ENCODE measurements at places on chromosomes 13 and 19. TPM values are rescaled to one million over a fixed set of nuclear protein-coding genes. Genes with fewer than 3 reads are reported as not detected.

GRCh38 chr19:13959962-13960862 lies 7.9 kb downstream of the DCAF15 start:
- no peak for DNase-seq

DNA sequence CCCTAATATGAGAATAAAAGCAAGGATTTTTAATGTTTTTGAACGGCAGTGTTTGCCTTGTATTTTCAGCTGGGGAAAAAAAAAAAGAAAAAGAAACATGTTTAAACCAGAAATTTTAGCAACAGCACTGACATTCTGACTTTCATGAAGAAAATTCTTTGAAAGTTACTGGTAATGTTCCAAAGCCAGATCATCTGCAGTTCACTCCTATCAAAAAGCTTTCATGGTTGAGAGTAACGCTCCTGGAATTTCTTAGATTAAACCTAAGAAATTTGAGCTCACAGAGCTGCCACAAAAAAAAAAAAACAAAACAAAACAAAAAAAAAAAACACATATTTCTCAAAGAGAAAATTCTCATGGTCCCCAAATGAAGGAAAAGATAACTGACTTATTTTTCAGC lies 1106.7 kb downstream of the EFNB2 start:
- DNase-seq = no peak

- no peak for DNase-seq
Measured at GRCh38 chr19:38900743-38901190, 998 bp downstream of the NFKBIB start.

GRCh38 chr13:41145136-41145908 lies 12.7 kb upstream of the KBTBD6 start:
- DNase-seq = no peak

DNA sequence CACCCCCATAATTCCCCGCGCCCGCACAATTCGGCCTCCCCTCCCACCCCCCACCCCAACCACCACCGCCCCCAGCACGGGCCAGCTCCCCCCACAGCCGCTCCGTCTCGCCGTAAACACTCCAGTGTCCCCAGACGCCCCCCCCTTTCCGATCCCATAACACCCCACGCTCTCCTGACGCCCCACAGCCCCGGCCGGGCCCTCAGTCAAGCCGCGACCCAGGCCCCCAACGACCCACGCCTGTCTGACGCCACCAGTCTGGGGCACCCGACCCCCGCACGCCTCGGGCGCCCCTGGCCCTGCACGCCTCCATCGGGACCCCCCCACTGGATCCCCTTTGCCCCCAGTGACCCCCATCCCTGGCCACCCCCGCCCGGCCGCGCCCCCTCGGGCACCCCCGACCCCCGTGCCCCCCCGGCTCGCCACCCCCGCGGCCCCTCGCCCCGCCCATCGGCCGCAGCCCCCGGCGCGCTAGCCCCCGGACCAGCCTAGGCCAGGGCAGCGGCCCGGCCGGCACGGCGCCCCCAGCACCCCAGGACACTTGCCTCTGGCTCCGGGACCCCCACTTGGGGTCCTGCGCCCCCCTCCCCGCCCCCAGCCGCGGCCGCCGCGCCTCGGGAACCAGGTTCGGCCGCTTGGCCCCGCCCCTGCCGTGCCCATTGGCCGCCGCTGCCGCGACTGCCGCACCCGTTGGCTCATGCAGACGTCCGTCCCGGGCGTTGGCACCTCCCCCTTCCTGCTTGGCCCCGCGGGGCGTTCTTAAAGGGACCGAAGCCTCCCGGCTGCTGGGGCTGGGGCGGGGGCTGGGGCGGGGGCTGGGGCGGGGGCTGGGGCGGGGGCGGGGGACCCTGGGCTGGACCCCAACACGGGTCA lies at the start of gene FKBP8:
Gene FKBP8 (minus strand): TSS at position 633 of the 873 bp plus-strand sequence. CDS start 1,603 bp downstream, outside the sequence.
- DNase-seq = no peak

GRCh38 chr13:33319859-33320258 lies 34.3 kb upstream of the STARD13 start:
- DNase-seq = no peak

GRCh38 chr13:67087527-67087926 lies 142.6 kb downstream of the PCDH9 start:
- no peak for DNase-seq

DNA sequence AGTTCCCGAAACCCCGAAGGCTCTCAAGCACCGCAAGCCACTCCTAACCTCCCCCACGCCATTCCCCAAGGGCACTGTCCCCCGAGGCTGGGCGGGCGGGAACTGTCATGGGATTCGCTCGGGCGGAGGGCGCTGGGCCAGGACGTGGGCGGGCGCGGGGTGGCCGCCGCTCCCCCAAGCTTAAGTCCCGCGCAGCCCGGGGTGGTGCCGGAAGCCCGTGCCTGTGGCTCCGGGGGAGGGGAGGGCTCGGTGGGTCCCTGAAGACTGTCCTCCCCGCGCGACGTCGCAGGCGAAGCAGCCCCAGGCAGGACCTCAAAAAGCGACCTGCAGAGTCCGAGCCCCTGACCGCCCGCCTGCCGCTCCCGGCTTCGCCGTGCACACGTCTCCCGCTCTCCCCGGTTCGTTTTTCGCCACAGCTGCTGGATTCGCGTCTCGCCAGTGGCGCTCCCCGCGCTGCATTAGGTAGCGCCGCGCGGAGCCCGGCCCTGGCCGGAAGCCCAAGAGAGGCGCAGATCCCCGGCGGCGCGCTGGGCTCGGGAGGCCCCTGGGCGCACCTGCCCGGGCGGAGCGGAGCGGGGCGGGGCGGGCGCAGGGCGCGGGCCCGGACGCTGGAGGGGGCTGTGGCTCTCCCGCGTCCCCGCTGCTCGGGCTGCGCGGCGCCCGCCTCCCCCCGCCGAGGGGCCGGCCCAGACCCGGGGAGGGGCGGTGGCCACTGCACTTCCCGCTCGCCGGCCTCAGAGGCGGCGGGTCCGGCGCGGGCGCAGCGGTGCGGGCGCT lies at the start of gene FARP1:
Gene FARP1 (plus strand): TSS at position 715 of the 777 bp plus-strand sequence. CDS start 70,149 bp downstream, outside the sequence.
- no peak for DNase-seq

DNA sequence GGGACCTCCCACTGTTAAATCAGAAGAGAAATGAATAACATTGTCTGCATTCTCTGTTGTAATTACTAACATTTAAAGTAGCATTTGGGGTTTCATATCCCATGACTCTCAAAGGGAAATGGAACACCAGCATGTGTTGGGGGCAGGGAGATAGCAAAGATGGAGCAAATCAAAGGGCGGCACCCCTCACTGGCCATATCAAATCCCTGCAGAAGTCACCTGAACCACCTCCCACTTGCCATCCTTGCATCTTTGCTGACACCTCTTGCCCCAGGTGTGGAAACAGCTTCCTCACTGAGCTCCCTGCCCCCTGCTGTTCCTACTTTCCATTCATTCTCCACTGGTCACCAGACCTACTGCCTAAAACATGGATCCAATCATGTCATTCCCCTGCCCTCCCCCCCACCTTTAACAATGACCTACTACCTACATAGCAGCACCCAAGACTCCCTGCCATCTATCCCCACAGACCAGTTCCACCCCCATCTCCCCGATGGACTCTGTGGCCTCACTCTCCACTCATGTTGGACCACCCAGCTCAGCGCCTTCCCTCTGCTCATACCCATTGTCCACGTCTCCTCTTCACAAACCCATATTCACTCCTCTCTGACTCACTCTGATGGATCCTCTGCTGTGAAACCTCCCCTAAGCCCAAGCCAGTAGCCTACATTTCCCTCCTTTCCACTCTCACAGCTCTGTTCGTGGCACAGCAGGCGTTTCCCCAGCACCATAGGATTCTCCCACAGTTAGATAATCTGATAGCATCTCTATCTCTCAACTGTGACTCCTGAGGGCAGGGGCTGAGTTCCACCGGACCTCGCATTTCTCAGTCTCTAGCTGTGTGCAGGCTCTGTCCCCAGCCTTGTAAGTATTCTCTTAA lies 55.9 kb downstream of the DLEU7 start:
- no peak for DNase-seq

- DNase-seq = no peak
Measured at GRCh38 chr13:67232384-67232783, 2.2 kb upstream of the PCDH9 start.

DNA sequence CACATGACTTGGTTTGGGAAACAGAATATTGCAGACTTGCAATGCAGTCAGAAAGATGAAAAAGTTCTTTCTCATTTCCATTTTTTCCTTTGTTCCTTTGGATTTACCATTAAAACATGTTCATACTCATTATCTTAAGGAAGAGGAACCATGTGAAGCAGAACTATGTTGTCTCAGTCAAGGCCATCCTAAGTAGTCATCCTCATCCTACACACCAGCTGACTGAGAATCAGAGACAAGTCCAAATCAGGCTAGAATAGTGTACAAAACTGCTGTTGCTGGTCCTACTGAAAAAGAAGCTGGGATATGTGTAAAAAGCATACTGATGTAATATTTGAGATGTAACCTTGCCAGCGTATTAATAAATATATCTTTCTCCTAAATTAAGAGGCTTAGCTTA lies 433.4 kb downstream of the SLITRK5 start:
- DNase-seq = no peak

GRCh38 chr19:8306235-8307054 lies 1.7 kb downstream of the CD320 start:
- no peak for DNase-seq

DNA sequence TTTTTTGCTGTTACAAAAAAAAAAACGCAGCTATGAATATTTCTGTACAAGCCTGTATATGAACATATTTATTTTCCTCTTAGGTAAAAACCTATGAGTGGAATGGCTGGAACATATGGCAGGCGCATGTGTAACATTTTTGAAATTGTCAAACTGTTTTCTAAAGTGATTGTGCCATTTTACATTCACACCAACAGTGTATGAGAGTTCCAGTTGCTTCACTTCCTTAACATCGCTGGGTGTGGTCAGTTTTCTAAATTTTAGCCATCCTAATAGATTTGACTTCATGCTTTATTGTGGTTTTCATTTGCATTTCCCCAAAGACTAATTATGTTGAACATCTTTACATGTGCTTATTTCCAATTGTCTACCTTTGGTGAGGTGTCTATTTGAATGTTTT lies 306.8 kb downstream of the KCNRG start:
- DNase-seq = no peak

- DNase-seq = no peak
Measured at GRCh38 chr19:39558624-39559117, 18.7 kb upstream of the EID2 start.

- no peak for DNase-seq
Measured at GRCh38 chr19:41413947-41414346, 13.2 kb downstream of the B3GNT8 start.

DNA sequence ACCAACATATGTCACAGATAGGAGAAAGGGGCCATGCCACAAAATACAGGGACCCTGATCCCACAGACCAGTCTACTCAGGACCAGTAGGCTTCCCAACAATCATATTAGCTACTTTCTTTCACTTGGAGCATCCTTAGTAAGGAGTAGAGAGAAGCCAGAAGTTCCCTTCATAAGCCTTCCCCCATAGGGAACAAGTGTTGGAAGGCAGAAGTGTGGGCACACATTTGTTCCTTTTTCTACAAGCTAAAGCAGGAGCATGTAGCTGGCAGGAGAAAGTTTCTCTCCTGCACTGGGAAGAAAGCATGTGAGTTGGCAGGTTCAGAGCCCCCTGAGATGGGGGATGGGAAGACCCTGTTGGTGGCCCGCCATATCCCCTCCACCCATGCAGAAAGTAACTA lies 165.4 kb downstream of the KCTD12 start:
- no peak for DNase-seq

The NLRP9 gene
- polyA plus RNA-seq = not detected

The ZNF560 gene
- 0.38 TPM for polyA plus RNA-seq

The FBXW9 gene
- polyA plus RNA-seq = 7.7 TPM

The SPRED3 gene
- 5.9 TPM for polyA plus RNA-seq

The ZNF699 gene
- polyA plus RNA-seq = 3.4 TPM

The KLK15 gene
- not detected for polyA plus RNA-seq

The GADD45GIP1 gene
- polyA plus RNA-seq = 45.5 TPM

The CHAF1A gene
- polyA plus RNA-seq = 6.3 TPM

The ZNF446 gene
- 5.0 TPM for polyA plus RNA-seq
